ENCODE measurements at places on chromosomes 16 and 17.

- DNase-seq = no peak
Observed at GRCh38 chr16:7964744-7965143, 625.6 kb downstream of the TMEM114 start.

DNA sequence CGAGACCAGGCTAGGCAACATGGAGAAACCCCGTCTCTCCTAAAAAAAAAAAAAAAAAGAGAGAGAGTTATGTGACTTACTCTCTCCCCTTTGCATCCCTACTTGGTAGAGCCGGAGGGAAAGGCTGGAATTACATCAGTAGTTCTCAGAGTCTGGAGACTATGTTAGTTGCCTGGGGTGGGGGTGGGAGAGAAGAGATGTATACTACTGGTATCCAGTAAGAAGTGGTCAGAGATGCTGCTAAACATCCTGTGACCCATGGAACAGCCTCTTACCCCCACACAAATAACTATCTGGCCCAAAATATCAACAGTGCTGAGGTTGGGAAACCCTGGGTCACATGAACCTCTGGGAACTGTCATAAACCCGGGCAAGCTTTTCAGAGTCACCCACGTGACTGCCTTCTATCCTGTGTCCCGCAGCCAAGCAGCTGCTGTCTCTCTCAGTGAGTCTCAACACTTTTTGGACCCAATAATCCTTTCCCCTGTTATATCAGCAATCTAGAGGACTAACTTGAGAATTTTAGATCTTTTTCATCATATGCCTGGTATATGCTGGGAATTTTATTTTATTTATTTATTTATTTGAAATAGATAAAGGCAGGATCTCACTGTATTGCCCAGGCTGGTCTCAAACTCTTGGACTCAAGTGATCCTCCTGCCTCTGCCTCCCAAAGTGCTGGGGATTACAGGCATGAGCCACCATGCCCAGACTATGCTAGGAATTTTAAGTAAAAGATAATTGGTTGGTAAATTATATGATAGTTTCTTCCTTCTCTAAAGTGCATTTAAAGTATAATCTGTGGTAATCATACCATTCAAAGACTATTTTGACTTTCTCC lies 8.7 kb downstream of the EIF1 start:
- peak; percentile 77 for DNase-seq

DNA sequence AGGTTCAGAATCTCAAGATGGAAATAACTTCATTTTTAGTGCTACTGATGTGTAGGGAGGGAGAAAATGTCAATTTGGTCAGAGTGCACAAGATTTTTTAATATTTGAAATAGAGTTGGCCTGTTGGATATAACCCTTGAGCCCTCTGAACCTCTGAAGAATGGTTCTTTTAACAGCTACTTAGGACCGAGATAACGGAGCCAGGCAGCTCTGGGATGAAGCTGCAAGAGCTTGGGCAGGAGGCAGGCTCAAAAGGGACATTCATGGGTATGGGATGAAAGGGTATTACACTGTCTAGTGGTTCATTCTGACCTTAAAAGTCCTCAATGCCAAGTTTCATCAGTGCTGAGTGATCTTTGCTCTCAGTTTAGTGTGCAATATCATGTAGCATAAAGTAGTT lies 111.4 kb upstream of the CPHXL start:
- DNase-seq = no peak

- no peak for DNase-seq
Observed at GRCh38 chr17:78170692-78171590, 2.6 kb downstream of the SYNGR2 start.

- DNase-seq = no peak
Observed at GRCh38 chr17:59716427-59716826, 9.0 kb downstream of the VMP1 start.

DNA sequence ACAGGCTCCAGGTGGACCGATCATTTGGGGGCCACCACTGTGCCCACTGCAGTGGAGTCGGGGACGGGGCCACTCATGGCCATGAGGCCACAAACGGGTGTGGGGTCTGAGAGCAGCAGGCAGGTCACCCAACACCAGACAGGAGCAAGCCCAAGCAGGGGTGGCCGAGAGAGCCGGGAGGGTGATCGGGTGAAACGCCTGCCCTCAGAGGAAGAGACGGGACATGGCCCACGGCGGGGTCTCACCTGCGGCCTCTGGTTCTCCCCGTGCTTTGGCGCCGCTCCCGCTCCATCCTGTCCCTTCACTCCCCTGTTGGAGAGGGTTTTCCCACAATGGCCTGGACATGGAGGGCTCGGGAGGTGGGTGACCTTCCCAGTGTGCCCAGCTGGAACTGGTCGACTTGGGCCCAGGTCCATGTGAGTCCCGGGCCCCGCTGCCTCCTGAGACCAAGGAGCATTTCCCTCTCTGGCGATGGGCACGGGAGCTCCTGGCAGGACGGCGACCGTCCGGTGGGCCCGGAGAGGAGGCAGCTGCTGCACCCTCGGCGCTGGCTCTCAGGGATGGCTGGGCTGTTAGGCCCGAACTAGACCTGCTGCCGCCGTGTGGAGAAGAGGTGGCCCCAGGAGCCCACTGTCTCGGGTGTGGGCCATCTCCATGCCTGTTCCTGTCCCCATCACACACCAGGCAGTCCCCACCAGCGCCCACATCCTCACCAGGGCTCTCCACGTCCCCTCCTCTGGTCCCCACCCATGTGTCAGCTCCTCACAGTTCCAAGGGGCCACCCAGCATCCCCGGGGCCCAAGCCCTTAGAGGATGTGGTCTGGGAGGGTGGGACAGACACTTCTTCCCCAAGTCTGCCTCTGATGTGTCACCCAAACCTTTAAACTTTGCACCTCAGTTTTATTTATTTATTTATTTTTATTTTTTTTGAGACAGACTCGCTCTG lies 13.4 kb upstream of the BAHCC1 start:
- DNase-seq = no peak

- no peak for DNase-seq
Observed at GRCh38 chr17:75295201-75296158, 6.2 kb upstream of the SLC25A19 start.

DNA sequence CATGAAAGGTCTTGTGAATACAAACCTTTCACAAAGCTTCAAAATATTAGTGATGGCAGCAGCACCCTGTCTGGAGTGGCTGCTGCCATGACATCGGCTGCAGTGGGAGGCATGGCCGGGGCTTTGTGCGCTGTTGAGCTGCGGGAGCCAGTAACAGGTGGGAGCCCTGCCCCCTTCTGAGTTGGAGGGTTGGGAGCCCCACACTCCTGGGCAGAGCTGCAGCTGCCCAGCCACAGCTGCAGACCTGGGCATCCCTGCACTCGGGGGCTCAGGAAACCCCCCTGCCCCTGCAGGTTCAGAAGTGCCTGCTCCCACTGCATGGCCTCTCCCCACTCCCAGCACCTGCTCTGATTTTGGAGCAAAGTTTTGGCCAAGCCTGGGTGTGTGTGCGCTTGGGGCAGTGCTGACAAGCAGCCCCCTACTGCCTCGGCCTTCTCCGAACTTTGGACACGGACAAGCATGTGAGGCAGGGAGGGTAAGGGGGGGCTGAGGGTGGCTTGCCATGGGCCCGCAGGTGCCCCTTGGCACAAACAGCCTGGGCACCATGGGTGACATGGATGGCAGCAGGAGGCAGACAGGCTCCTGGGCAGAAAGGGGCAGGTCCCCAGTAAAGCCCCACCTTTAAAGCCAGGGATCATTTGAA lies 42.7 kb downstream of the IST1 start:
- DNase-seq = no peak

- no peak for DNase-seq
Observed at GRCh38 chr16:11507991-11508390, 78.7 kb downstream of the LITAF start.

- peak; percentile 87 for DNase-seq
Observed at GRCh38 chr17:36629252-36629847, 28.0 kb downstream of the MRM1 start.

- DNase-seq = no peak
Observed at GRCh38 chr17:61461586-61461966, 9.4 kb downstream of the TBX4 start.

DNA sequence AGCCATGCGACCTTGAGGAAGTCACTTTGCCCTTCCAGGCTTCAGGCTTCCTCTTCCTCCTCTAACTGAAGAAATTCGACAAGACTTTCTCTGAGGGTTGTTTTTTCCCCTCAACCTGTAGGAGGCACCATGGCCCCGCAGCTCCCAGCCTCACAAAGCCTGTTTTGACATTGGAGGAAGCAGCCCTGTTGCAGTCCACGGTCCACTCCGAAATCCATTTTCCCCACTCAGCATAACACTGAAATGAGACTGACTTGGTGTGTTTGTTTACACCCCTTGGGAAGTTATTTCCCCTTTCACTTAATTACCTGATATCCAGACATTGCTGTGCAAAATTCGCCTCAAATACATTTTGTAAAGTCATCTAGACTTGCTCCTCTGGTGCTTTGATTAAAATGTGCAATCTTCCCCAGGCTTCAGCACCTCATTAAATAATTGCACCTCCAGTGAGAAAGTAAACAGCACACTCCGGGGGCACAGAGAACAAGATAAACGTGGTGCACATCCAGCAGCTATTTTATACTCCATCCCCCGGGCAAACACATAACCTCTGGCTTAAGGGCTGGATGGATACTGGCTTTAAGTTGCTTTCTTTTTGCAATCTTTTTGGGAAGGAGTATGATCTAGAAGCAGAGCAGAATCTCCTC lies 41.4 kb upstream of the PIRT start:
- DNase-seq = no peak

DNA sequence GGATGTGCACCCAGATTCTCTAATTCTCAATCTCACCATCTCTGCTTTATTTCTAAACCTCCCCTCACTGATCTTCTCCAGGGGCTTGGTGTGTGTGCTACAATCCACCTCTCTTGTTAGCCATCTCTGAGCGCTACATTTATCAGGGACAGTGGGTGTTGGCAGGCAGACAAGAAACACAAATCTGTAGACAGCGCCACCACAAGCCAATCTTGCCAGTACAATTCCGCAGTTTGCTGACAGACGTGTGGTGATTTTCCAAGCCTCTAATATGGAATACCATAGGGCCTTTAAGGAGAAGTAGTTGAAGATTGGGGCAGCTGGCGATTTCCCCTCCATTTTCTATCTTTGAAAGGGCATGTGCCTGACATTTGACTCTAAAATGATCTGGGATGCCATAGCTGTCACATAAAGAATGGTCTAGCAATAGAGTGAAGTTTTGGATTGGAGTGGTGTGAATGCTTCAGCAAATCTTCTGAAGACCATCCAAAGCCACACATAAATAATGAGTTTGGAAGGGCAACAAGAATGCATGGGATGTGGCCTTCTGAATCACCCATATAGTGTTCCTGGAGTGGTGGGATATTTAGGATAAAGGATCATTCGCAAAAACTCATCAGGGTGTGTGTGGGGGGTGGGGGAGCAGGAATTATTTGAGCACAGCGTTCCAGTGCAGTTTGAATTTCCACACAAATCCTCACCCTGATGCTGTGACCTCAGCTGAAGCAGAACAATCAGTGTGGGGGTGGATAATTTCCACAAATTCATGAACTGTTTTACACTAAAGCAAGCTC lies 12.0 kb upstream of the ANKFN1 start:
- DNase-seq = no peak

GRCh38 chr17:19570544-19571062 lies 36.9 kb downstream of the SLC47A1 start:
- DNase-seq = no peak

- no peak for DNase-seq
Observed at GRCh38 chr17:73347351-73347750, 35.5 kb upstream of the CDC42EP4 start.

DNA sequence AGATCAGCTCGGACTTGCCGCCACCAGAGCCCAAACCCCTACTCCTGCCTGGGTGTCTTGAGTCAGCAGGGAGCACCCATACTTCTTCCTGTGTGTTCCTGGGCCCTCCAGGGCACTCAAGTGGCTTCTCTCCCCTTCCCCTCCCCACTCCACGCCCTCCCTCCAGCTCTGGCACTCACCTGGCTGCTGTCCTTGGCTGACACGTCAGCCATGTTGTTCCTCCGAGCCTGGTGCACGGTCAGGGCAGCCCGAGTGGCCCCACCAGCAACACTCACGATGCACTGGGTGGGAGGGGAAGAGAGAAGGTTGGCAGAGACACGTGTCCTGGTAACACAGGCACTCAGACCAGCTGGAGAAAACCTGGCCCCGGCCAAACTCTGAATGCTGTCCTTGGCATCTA lies 11.5 kb downstream of the RUSF1 start:
- no peak for DNase-seq

GRCh38 chr16:79247386-79247785 lies 353.2 kb downstream of the MAF start:
- no peak for DNase-seq

- DNase-seq = no peak
Observed at GRCh38 chr17:2304931-2305330, 1.2 kb downstream of the SRR start.

- DNase-seq = no peak
Observed at GRCh38 chr16:23182679-23183542, at the start of gene SCNN1G. Gene SCNN1G (plus strand): TSS chr16:23182745. CDS start chr16:23186272, 3,527 bp downstream.

GRCh38 chr17:39547713-39548478 lies 59.8 kb downstream of the NEUROD2 start:
- peak; percentile 82 for DNase-seq

- DNase-seq = no peak
Observed at GRCh38 chr17:76094046-76094445, 9.5 kb downstream of the EXOC7 start.

DNA sequence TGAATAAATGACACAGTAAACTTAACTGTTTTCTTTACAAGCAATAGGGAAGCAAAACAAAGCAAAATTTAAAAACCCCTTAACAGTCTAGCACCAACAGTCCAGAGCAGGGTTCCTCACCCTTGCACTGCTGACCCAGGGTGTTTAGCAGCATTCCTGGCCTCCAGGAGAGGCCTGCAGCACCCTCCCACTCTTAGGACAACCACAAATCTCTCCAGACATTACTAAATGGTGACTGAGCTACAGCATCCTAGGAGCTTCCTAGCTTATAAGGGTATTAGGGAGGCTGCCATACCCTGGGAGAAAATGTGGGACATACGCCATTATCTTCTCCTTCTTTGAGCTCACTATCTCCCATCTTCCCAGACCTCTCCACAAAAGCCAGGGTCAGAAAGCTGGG lies 15.9 kb downstream of the POLG2 start:
- no peak for DNase-seq

DNA sequence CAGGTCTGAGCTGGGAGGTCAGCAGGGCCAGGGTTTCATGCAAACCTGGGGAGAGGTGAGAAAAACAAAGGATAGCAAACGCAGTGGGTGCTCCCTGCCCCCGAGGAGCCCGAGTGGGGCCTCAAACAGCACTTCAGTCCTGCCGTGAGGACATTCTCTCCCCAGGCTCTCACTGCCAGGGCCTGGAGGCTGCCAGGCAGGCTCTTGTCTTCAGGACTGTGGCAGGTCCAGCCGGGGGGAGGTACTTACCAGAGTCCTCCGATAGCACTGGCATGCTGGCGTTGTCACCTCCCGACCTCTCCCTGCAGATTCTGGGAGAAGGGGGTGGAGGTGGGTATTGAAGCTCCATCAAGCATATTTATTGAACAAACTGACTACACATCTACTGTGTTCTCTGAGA lies 1.3 kb downstream of the MPP3 start:
- no peak for DNase-seq

- DNase-seq = no peak
Observed at GRCh38 chr16:65494080-65494479, 372.2 kb upstream of the CDH11 start.

All from sciatic nerve (tissue), 2 donors.